Cardiac fibroblast (primary cell): ENCODE measurements at places on chromosomes 2 and 18.
A peak's percentile ranks its signal among the peaks of the same experiment; 100 is the strongest.

DNA sequence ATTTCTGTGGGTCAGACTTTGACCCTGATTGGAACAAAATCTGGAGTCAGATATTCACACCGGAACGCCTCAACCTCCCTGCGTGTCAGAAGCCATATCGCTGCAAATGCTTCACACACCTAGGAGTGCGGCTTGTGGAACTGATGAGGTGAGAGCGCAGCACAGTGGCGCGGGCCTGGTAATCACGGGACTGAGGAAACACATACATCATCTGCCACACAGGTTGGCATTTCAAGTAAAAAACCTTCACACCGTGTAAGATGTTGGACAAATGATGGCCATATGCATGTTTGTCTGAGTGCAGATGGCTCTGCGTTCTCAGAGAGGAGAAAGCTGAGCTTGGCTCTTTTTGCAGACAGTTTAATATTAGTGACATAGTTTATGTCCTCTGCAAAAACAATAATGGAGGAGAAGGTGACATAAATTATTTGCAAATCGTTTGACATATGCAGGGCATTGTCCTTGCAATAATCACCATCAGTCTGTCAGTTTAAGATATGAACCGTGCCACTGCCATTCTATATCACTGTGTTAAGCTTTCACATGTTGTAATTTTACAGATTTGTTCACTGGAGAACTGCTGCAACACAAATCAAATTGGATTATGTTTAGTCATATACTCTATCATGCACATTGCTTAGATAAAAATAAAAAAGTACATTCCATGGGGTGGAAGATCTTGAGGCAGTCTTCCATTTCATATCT is 101.4 kb downstream of the MTX2 start:
- no peak for DNase-seq

DNA sequence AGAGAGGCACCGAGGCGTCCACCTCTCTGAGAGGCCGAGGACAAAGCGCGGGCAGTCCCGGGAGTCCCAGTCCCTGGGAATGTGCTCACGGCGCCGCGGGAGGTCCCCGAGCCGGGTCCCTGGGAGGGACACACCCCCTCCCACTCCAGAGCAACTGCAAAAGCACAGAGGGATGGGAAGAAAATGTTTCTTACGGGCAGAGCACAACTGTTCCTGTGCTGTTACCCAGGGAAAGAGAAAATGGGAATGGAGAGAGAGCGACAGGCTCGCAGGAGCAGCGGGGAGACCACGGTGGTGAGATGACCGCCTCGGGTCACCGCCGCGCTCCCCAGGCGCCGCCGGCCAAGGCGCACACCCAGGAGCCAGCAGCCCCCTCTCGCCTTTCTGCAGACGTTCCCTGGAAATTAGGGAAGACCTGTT is 1.2 kb upstream of the BCL11A start:
- DNase-seq, result no peak

GRCh38 chr2:24164416-24164973 is 10.4 kb upstream of the FAM228A start:
- peak; percentile 36 for DNase-seq

GRCh38 chr18:2926528-2926927 is 79.7 kb downstream of the EMILIN2 start:
- DNase-seq, result no peak

DNA sequence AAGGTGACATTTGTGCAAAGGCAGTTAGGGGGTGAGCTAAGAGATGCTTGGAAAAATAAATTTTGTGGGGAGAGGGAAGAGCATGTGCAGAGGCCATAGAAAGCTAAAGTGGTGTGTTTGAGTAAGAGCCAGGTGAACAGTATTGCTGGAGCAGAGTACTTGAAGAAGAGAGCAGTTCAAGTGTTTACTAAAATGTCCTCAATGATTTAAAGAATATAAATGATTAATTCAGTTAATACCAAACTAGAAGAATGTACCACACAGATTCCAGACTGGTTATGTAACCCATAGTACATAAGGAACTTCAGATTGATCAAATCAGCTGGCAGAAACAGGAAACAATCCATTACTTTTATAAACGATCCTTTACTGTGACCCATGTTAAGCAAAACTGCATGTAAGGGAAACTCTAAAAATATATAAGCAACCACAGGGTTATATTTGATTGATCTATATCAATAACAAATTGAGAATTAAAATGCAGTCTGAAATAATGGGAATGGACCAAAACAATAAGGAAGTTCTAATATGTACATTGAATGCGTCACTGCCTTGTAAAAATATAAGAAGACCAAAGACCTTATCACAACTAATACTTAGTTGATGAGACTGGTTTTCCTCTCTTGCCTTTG is 76.9 kb downstream of the LDAH start:
- DNase-seq, result no peak
